ENCODE measurements at places on chromosomes 5 and 9.

GRCh38 chr9:107443786-107444185, 45.8 kb downstream of the KLF4 start:
- DNase-seq: no peak

DNA sequence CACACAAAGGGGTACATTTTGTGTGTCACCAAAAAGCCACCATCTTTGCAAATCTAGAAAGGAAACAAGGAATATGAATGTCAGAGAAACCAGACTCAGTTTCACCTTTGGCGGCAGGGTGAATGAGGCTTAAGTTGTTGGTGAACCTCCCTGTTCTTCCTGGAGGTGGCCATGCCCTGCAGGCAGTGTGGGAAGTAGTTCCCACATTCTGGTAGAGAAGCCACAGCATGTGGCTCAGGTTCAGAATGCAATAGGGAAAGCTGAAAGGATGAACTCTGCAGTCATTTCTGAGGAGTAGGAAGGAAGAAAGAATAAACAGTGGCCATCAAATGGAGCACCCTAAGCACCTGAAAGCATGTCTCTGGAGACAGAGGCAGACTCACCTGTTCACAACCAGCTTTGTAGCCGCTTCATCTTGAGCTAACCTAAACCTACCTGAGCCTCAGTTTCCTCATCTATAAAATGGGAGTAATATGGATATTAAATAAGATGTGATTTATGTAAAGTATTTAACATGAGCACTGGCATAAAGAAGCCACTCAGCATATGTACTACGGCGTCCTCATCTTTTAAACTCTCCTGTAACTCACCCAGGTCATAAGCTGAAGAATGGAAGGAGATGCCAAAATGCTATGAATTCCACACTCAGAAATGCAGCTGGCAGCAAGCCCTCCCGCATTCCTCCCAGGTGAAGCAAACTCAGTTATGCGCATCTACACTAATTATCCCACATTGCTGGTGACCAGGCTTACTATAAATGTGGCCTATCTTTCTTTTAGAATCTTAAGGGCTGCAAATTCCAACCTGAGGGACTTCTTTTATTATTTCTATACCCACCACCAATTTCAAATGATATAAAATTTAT, 86.0 kb downstream of the ZNF608 start:
- DNase-seq: no peak

- DNase-seq: no peak
Measured at GRCh38 chr5:161002571-161003074, 150.6 kb upstream of the ATP10B start.

DNA sequence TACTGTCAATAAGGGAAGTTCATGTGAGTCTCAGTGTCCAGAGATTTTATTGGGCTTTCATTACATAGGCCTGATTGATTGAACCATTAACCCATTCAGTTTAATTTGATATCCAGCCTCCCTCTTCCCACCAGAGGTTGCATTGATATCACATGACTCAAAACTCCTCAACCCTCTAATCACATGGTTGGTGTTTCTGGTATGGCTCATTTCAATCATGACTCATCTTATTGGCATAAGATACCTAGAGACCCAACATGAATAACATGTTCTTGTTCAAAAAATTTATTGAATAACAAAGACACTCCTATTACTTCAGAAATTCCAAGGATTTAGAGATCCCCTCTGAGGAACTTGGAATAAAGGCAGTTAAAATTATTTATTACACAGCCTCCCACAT, 982.2 kb downstream of the TLE1 start:
- no peak for DNase-seq

- DNase-seq: no peak
Measured at GRCh38 chr5:96110300-96110699, 148.6 kb upstream of the ELL2 start.

- no peak for DNase-seq
Measured at GRCh38 chr9:110069326-110070248, 138.4 kb downstream of the C9orf152 start.

- no peak for DNase-seq
Measured at GRCh38 chr5:143311955-143312354, 91.5 kb downstream of the NR3C1 start.

DNA sequence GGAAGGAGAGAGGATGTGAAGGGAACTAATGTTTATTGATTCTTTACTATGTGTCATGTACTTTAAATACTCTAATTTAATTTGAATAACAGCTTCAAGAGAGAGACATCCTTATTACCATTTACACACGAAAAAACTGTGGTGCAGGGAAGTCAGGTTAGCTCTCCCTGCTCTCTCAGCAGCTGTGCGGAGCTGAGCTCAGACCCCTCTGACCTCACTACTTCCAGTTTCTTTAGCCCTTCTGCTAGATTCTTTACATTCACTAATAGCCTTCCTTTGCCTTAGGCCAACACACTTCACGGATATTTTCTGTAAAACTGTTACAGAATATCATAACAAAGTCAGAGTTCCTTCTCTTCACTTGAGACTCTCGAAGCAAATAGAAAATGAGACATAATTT, 131.3 kb upstream of the ARRDC3 start:
- no peak for DNase-seq

DNA sequence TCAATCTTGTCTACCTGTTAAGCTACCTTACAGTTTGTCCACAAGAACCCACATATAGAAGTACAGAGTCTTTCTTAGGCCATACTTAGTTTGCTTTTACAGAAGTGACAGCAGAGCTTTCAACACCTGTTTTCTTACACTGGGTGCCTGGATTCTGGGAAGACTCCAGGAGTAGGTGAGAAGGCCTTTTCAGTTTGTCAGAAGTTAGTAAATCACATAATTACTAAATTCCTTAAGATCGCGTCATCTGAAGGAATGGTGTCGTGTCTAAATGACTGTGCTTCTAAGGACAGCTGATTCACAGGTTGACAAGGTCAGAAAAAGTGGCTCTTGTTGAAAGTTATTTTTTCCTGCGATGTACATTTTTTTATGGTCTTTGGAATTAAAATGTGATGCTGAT, 97.0 kb upstream of the FAM120A start:
- no peak for DNase-seq

DNA sequence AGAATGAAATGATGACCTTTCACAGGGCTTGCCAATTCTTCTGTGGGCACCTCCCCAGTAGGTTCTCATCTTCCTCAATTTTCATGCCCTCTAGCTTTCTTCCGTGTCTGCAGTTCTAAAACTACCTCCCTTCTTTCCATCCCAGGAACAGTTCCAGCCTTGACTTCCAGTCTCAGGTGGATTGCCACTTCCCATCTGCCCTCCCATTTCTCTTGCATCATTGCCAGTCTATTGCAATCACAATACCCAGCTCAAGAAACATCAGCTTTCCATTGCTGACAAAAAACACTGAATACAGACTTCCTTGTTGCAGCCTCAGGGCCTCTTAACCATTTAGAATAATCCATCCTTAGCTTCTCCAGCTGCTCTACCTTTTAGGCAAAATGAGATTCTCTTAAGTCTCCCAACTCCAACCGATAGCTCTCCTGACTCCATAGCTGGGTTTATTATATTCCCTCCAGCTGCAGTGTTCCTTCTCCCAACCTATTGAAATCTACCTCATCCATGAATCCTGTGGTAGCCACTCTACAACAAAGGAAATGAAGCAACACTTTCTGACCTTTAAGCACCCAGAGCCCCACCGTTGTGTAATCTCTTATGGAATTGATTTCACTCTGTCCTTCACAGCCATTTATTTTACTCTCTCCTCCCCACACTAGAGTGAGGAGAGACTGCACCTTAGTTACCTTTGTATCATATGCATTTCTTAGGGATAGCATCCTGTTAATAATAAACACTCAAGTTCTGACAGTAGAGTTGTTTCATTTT, 75.6 kb upstream of the PCA3 start:
- no peak for DNase-seq

- DNase-seq: no peak
Measured at GRCh38 chr5:109706095-109706494, 16.4 kb downstream of the MAN2A1 start.

- DNase-seq: no peak
Measured at GRCh38 chr9:69622676-69623075, 49.5 kb downstream of the APBA1 start.

- no peak for DNase-seq
Measured at GRCh38 chr5:133423011-133423617, 189.2 kb downstream of the FSTL4 start.

- no peak for DNase-seq
Measured at GRCh38 chr5:94157704-94158539, 416.5 kb upstream of the POU5F2 start.

- DNase-seq: no peak
Measured at GRCh38 chr5:10949856-10950630, 189.0 kb upstream of the DAP start.

GRCh38 chr5:82073179-82073578, 101.4 kb downstream of the ATG10 start:
- DNase-seq: no peak

DNA sequence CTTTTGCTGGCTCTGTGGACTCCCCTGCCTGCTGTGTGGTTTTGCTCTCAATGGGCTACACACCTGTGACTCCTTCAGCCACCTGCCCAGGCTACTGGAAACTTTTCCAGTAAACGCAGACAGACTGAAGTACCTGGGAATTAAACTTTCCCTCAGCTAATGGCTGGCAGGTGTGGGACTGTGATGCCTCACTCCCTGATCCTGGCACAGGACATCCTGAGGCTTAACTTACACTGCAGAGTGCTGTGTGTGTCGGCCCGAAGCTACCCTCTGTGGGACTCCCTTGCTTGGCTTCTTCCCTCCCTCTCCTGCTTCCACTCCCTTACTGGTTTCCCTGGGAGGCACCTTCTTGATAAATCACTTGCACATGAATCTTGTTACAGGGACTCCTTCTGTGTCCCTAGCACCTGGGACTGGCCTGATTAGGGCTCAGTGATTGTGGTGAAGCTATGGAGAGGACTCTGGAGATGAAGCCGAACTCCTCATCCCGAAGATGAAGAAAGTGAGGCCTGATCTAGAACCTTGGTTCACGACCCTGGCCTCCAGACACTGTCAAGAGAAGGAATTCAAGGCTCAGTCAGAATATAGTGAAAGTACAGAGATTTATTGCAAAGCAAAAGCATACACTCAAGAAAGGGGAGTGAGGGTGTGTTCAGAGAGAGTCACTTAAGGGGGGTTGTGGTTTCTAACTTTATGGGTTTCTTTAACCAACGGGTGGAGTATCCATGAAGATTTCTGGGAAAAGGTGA, 113.4 kb upstream of the ALDH1B1 start:
- DNase-seq: no peak

DNA sequence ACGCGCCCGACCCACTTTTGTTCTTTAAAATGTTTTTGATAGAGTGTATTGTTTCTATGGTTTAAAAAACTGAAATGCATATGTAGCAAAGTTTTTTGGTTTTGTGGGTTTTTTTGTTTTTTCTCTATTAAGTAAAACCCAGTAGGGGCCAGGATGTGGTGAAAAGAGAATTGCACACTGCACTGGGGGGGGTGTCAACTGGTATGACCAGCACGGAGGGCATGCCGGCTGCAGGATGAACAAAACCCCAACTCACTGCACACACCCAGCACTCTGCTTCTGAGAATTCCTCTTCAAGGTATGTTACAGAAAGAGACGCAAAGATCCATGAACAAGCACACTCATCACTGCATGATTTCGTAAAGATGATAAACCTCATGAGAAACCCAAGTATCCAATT, 75.0 kb downstream of the STK10 start:
- peak; percentile 21 for DNase-seq

DNA sequence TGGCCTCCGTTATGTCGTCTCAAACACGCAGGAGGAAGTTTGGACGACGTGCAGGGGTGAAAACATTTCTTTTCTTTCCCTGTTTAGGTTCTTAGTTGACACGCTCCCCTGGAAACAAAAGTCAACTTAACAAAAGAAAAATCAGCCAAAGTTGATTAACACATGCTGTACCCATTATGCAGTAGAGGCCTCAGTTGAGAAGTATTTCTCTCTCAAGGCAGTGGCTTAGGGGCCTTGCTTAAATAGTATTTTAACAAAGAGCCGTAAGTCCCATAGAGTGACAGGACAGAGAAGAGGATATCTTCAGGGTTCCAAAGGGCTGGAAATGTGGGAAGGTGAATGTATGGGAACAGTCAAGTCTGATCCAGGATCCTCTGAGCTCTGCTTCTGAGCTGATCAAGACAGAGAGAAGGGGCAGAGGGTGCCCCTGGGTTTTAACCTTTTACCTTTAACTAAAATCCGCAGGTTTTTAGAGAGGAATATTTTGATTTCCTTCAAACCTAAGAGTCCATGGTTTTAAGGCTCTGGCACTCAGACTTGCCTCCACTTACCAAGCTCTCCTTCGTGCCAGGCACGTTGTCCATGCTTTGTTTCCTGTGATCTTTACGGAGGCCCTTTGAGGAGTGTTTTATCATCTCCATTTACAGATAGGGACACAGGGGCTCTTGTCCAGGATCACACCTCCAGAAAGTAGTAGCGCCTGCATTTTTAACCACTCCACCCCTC, 629 bp upstream of the CD74 start:
- no peak for DNase-seq

- no peak for DNase-seq
Measured at GRCh38 chr5:82720213-82721086, 356.7 kb downstream of the TMEM167A start.

GRCh38 chr9:78035383-78035993, 3.9 kb upstream of the GNAQ start:
- no peak for DNase-seq

DNA sequence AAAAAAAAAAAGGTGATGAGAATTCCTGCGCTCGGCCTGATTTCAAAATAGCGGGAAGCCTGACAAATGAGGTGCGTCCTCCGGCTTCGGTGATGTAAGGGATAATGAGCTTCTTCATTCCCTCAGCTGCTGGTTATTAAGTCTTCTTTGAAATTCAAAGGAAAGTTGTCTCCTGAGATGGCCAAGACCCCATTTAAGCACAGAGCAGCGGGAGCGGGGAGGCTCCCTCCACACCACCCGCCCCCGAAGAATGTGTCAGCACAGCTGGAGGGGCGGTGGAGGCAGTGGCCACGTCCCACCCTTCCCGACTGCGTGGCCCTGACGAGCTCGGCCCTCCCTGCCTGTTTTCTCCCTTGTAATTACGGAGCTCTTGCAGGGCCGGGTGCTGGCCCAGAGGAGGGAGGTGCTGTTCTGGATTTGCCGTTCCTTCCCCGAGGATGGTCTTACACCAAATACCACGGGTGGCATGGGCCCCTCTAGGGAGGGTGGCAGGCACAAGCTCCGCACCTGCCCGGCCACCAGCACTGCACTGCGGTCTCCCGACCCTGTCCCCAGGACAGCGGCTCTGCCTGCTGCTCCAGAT, 31.0 kb downstream of the SLC9A3 start:
- no peak for DNase-seq

DNA sequence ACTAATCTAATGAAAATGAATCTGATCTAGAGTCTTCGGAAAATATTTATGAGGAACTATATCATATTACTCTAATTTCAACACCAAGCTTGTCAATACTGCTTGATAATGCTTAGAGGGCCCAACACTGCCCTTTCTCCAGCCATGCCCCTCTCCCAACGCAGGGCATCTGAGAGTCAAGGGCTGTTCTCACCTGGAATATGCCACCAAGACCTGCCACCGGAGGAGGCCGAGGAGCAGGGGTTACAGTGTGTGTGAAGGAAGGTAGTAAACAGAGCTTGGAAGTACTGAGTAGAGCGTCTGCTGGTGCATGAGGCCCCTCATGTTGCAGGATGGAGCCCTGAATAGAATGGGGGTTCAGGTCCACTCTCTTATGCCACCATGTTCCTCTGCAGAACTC, 301.3 kb upstream of the MPDZ start:
- DNase-seq: no peak

- no peak for DNase-seq
Measured at GRCh38 chr5:14258840-14259239, 115.7 kb downstream of the TRIO start.

All from stimulated activated CD8-positive, alpha-beta memory T cell treated with anti-CD3 and anti-CD28 coated beads, Interleukin-4, amount 100 ng/mL, for 4 hours (primary cell).